ENCODE measurements at places on chromosomes 2 and 18.

DNA sequence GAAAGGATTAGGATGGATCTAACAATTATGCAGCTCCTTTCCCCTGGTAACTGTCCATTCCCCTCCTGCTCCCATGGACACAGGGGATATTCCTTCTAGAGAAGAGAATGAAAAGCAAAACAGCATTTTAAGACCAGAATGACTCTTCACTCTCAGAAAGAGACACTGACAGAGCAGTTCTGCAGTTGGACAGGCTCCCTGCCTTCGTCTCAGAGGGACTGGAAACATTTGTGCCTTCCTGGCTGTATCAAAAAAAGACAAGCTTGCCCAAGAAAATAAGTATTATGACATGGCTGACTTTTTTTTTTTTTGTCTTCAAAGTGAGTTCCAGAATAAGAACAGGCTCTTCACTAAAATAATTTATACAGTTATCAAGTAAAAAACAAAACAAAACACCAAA lies 9.5 kb downstream of the PID1 start:
- DNase-seq: no peak

DNA sequence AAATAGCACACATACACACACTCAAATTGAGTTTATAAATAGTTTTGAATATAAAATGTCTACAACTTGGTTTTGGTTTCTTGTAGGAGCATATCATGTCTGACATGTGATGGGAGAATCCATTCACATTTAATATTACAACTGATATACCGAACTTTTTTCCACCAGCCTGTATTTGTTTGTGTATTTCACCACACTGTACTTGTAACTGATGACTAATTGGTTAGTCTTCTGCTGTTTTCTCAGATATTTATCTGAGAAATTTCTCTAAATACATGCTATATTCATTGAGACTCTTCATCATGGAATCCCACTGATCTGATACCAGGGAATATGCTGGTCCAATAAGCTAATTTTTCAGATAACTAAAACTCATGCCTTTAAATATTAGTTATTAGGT lies 56.3 kb upstream of the UBXN4 start:
- DNase-seq: no peak

- no peak for DNase-seq
Measured at GRCh38 chr18:79625195-79625923, 54.2 kb upstream of the CTDP1 start.

GRCh38 chr2:227717687-227718567 lies at the start of gene SLC19A3:
TSS of gene SLC19A3 (minus strand) at chr2:227718028. CDS start at chr2:227702318, 15,710 bp downstream.
- peak; percentile 51 for DNase-seq

DNA sequence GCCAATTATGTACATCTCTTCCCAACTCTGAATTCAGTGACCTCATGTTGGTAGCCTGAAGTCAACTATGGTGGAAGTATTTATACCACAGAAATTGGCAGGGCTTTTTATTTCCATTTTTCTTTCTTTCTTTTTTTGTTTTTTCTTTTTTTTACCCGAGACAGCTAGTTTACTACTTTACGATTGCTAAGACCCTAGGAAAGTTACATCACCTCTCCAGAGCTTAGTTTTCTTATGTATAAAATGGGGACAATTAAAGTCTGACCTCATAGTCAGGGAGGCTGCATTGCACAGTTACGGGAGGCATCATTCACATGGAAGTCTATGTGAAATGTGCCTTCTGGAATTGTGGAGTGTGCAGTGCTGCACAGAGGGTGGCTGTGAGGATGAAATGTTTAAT lies 194.3 kb downstream of the MTX2 start:
- DNase-seq: no peak

GRCh38 chr18:34261865-34262780 lies 37.4 kb upstream of the NOL4 start:
- DNase-seq: no peak

DNA sequence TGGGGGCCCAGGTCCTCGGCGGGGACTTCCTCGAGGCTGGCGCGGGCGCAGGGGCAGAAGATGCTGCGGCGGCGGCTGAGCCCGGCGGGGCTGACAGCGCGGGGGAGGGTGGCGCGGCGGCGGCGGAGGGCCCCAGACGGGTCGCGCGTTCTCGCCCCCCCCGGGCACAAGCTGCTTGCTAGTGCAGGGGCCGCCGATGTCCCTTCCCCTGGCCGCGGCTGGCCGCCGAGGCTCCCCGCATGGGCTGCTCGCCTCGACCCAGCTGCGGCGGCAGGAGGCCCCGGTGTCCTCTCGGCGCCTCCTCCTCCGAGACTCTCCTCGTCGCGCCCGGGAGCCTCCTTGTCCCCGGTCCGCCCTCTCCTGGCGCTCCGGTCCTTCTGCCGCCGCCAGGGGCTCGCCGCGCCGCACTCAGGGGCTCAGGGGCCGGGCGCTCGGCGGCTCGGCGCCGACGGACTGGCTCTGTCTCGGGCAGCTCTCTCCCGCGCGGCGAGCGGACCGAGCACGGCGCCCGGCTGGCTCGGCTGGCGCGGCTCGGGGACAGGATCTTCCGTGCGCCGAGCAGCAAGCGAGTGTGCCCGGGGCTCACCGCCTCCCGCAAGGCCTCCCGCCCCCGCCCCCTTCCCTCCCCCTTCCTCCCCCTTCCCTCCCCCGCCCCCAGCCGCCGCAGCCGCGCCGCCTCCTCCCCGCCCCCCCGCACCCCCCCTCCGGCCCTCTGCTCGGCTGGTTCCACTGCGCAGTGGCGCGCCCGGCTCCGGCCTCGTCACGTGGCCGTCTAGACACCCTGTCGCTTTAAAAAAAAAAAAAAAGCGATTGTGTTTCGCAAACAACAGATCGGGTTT lies 902 bp upstream of the SMAD7 start:
- DNase-seq: peak; percentile 67

- no peak for DNase-seq
Measured at GRCh38 chr2:113848758-113849415, 41.0 kb upstream of the ACTR3 start.

GRCh38 chr2:151336863-151337371 lies 20.5 kb upstream of the TNFAIP6 start:
- no peak for DNase-seq

- no peak for DNase-seq
Measured at GRCh38 chr2:172430678-172431077, 3.3 kb downstream of the ITGA6 start.

DNA sequence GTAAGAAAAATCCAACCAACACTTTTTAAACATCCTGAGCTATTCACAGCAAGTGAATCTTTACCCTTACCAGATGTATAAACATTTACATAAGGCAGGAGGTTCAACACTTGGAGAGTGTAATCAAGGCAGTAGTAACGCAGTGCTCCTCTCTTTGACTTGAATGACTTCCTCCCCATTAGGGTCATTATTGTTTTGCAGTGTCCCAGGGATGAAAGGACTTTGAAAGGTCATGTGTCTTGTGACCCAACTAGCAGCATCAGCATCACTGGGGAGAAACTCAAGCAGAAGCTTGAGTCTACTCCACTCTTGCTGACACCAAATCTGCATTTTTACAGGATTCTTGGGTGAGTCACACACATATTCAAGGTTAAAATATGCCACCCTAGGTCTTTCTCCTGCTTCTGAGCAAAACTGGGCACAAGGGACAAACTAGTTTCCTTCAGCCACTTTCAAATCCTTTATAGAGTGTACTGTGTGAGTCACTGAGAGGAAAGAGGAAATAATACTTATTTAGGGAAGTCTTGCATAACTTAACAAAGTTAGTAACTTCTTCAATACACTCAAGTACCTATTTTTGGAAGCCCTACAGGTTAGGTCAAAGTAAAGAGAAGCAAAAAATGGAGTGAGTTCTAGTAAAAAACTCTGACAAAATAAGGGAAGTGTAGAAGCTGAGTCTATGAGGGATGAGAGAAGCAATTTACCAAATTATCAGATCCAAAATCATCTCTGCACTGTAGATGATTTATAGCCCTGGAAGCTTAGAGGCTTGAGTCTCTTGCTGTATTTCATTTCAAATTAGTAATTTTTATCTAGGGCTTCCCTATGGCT lies 51.0 kb upstream of the EML4 start:
- no peak for DNase-seq

Measured in GOT3 (cell line).